IMR-90 (cell line): ENCODE measurements at places on chromosomes 1 and 21. TPM values are rescaled to one million over a fixed set of nuclear protein-coding genes. Genes with fewer than 3 reads are reported as not detected.
A peak's percentile ranks its signal among the peaks of the same experiment; 100 is the strongest.

SELL gene
- not detected in 2 replicates for polyA plus RNA-seq

- DNase-seq, result no peak
Observed at GRCh38 chr1:92342401-92342800, 43.5 kb downstream of the RPAP2 start.

DNA sequence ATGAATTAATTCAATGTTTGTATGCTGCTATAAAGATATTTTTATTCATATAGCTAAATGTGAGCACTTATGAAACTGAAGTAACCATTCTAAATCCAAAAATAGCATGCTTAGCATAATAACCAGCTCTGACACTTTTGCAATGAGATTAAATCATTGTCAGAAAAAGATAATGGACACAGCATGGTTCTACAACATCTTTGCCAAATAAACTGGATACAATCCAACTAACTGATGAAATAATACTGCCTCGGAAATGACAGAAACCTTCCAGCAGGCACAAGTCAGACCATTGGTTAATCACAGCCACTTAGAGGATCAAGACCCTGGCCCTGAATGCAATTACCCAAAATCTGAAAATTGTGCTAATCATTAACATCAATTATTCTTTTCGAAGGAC lies 592.7 kb upstream of the ADGRL4 start:
- DNase-seq, result no peak

DNA sequence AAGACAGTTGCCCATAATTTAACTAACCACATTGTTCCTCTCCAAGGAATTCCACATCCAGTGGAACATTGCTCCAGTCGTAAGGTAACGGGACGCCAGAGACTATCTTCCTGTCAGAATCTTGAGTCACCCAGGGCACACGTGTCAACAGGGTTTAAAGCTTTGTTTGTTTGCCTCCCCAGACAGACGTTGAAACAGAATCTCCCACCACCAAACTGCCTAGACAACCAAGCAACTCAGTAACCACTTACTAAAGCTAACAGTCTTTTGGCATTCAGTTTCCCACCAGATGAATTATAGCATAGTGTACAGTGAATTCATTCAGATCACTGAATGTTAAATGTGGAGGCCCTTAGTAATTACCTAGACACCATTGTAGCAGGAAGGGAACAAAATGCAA lies 439.5 kb downstream of the PLPP3 start:
- no peak for DNase-seq

IL10 gene
- not detected in 2 replicates for polyA plus RNA-seq

GRCh38 chr1:51340380-51340779 lies 10.0 kb upstream of the TTC39A start:
- DNase-seq, result no peak

GRCh38 chr1:90731382-90732050 lies 14.4 kb upstream of the BARHL2 start:
- no peak for DNase-seq

KRTAP6-1 gene
- polyA plus RNA-seq, result not detected in 2 replicates

IL22RA1 gene
- polyA plus RNA-seq, result not detected in 2 replicates

DNA sequence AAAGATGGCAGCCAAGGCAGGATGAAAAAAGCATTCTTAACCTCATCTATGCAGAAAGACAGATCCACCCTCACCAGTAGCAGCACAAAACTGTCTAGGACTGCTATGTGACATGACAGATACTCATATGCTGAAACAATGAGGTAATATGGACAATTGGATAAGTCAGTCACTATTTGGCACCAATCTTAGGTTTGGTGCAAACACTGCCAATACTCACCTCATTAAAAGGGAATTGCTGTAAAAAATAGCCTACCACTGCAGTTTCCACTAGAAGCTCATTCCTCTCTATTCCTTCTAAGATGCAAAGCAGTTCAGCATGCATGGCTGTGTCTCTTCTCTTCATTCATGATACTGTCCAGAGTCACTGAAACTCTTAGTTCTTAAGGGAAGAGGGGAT lies 91.7 kb downstream of the TBX15 start:
- DNase-seq, result no peak

- DNase-seq, result no peak
Observed at GRCh38 chr1:57122031-57122430, 156.2 kb upstream of the C8B start.

DNA sequence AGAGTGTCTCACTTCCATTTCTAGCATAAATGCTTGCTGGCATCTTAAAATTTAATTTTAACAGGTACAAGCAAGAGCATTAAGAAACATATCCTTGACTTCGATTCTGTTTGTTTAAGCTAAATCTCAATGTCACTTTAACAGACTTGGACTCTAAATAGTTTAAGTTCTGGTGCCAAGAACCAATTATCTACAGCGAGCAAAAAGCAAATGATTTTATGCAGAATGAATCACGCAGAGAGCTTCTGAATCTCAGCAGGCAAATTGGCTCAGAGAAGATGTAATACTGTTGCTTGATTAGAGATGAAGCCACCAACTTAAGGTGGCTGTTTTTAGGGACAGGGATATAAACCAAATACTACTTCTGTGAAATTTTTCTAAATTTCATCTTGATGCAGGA lies 117.0 kb upstream of the PLD5 start:
- no peak for DNase-seq

RIPK4 gene
- polyA plus RNA-seq, result 0.03 TPM in 1 of 2 replicates, not detected in the other

DNA sequence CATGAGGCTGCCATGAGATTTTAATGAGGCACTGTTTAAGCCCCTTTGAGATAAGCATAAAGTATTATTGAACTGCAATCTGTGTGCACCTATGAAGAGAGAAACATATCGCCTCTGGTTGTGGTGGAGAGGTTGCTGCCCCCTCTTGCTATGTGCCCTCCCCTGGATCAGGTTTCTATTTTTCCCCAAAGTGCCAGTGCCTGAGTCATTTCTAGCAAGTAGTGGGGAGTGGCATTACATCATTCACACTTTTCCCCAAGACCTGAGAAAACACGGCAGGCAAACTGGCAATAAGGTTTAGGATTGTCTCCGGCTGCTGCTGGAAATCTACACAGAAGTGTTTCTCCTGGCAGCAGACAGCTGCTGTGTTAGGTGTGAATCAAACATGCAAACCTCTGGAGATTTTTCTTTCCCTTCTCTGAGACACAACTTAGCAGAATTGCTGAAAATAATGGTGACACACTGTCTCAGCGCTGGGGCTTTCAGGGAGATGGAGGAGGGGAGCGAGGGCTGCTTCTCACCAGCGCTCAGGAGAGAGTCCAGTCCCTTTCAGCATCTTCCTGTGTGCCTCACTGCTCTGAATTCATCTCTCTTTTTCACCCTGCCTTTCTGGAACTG lies 13.7 kb upstream of the RGS16 start:
- peak; percentile 10 for DNase-seq

GRCh38 chr1:214326406-214326805 lies 45.4 kb downstream of the SMYD2 start:
- no peak for DNase-seq

- no peak for DNase-seq
Observed at GRCh38 chr1:115063228-115063901, 25.9 kb downstream of the TSPAN2 start.

- peak; percentile 68 for DNase-seq
Observed at GRCh38 chr1:91997607-91998195, 32.1 kb upstream of the EPHX4 start.

KIF14 gene
- 1.9 and 2.3 TPM in 2 replicates for polyA plus RNA-seq

DNA sequence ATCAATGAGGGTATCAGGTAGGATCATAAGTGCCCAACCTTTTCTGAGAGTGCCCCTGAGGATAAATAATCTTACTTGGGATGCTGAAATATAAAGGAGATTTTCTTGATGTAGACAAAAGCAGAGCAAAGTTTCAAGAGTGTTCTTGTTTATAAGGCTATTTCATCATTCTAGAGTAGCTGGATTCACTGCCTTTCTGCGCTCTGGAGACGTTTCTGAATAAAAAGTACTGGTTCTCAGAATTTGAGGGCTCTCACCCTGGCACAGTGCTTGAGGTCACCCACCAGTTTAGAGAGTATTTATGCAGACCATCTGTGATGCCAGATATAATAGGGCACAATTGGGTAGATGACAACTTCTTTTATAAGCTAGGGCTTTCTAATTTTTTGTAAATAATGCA lies 103.3 kb downstream of the GDAP2 start:
- DNase-seq, result no peak
